NCI-H1694 treated with DMSO at 0.1 percent for 48 hours (cell line): ENCODE measurements at places on chromosomes 4 and X.

DNA sequence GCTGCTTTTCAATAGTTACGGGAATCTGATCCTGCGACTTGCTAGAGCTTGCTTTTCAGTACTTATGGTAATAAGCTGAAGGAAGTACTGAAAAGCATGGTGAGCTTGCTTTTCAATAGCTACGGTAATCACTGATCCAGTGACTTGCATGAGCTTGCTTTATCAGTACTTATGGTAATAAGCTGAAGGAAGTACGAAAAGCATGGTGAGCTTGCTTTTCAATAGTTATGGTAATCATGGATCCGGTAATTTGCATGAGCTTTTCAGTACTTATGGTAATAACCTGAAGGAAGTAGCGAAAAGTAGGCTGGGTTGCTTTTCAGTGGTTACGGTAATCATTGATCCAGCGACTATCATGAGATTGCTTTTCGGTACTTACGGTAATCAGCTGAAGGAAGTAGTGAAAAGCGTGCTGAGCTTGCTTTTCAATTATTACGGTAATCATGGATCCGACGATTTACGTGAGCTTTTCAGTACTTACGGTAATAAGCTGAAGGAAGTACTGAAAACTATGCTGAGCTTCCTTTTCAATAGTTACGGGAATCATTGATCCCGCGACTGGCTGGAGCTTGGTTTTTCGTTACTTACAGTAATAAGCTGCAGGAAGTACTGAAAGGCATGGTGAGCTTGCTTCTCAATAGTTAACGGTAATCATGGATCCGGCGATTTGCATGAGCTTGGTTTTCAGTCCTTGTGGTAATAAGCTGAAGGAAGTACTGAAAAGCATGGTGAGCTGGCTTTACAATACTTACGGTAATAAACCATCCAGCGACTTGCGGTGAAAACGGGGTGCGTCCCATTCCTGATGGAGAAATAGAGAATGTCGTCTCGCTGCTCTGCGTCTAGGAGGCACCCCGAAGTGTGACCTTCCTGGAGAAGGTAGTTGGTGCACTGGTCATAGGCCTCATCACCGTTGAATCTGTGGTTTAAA is 6.5 kb downstream of the CRLF2 start:
- DNase-seq, result no peak

GRCh38 chrX:20498851-20499635 is 232.3 kb upstream of the RPS6KA3 start:
- DNase-seq, result no peak

GRCh38 chrX:150365990-150366911 is 3.1 kb downstream of the MAMLD1 start:
- peak; percentile 34 for DNase-seq

DNA sequence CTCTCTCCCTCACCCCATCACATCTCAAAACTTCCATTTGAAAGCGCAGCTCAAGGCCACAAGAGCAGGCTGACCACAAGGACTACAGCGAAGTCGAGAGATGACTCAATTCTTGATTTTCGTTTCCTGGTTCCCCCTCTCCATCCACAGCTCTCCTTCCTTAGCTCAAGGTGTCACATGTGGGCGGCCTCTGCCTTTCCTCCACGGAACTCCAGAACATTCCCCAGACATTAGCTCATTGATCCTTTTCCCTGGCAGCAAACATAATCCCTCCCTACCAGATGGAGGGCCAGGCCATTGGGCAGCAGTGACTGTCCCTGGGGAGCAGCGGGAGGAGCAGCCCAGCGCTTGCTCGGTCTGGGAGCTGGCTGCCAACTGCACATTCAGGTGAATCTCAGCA is 56.3 kb downstream of the CCDC149 start:
- no peak for DNase-seq

DNA sequence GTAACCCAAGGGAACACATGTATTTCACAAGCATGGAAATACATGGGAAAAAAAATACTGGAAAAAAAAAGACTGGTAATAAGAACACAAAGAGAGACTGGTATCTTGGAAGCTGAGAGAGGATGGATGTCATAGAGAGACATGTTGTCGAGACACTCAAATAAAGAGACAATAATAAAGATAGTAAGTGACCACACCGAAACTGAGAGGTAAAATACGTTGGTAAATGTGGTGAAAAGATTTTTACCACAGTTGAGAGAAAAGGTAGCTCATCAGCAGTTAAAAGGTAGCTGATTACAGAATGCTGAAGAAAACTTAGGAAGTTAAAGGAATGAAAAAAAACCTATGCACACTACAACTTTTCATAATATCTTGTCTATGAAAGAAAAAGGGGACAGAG is 81.1 kb downstream of the ARAP2 start:
- DNase-seq, result no peak

DNA sequence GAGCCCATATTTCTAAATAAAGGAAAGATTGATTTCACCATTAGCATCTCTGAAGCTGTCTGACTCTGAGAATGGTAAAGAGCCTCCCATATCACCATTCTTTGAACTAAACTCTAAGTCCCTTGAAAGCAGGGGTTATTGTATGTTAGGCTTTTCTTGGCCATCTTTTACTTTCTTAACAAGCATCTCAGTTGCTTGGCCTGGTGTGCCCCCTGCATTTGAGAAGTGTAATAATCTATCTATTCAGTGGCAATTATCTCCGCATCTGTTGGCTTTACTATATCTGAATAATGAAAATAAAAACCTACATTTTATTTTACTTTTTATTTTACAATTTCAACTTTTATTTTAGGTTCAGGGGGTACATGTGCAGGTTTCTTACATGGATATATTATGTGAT is 128.3 kb upstream of the ARMCX2 start:
- DNase-seq, result no peak

GRCh38 chr4:30116401-30116800 is 603.8 kb upstream of the PCDH7 start:
- no peak for DNase-seq

DNA sequence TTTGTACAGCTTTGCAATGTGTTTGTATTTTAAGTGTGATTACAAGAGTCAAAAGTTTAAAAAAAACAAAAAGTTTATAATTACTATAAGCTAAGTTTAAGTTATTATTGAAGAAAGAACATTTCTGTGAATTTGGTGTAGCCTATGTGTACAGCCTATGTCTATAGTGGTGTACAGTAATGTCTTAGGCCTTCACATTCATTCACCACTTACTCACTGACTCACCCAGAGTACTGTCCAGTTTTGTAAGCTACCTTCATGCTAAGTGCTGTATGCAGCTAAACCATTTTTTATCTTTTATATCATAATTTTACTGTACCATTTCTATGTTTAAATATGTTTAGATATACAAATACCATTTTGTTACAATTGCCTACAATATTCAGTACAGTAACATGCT is 182.3 kb downstream of the RPA4 start:
- no peak for DNase-seq

GRCh38 chrX:94123062-94123461 is 449.1 kb downstream of the FAM133A start:
- DNase-seq, result no peak

GRCh38 chrX:50407976-50408375 is 62.6 kb downstream of the DGKK start:
- DNase-seq, result no peak

GRCh38 chr4:121164291-121164690 is at the start of gene TNIP3:
TSS of gene TNIP3 (minus strand) at chr4:121164321. CDS start at chr4:121164125, 196 bp downstream.
- DNase-seq, result no peak

DNA sequence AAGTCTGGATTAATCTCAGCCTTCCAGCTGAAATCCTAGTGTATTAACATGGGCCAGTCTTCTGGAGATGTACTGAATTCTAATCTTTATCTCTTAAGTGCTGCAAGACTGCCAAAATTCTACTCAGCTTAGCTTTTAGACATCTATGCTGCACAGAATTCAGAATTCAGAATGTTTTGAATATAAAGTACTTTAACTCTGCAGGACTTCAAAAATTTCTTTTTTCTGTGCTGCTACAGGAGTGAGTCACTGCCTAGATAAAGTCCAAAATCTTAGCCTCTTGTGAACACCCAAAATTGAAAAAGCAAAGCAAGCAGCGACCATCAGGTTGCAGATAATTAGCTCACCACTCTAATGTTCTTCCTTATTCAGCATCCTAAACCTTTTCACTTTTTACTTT is 1092.6 kb upstream of the PCDH10 start:
- no peak for DNase-seq

DNA sequence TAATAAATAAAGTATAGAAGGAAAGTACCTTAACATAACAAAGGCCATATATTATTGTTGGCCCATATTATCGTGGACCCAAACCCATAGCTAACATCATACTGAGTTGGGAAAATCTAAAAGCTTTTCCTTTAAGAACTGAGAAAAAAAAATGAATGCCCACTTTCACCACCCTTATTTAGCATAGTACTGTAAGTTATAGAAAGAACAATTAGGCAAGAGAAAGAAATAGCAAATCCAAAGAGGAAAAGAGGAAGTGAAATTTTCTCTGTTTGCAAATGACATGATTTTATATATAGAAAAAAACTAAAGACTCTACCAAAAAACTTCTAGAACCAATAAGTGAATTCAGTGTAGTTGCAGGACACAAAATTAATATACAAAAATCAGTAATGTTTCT is 1854.6 kb downstream of the PCDH7 start:
- no peak for DNase-seq

DNA sequence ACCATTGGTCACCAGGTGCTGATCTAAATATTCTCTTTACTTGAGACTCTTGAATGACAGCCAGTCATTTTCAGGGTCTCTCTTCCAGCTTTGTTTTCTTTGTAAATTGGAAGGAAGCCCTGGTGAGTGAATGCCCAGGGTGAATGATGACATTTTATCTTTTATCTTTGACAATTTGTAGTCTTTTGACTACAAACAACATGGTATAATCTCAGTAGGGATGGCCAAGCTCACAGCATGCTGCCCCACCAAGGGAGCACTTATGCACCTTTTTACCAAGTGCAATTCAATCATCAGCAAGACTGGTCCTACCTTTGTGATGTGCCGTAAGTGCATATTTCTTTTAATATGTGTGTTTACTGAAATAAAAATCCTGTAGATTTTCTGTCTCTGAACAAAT is 5.7 kb downstream of the AFM start:
- DNase-seq, result no peak

- DNase-seq, result peak; percentile 44
Observed at GRCh38 chr4:40055863-40056715, 561 bp upstream of the N4BP2 start.

GRCh38 chrX:7244405-7244804 is 96.5 kb upstream of the PUDP start:
- DNase-seq, result no peak

GRCh38 chrX:21438792-21439191 is 64.6 kb downstream of the CNKSR2 start:
- DNase-seq, result no peak

- no peak for DNase-seq
Observed at GRCh38 chr4:974668-975067, 1.3 kb upstream of the DGKQ start.

GRCh38 chr4:88706574-88706973 is 8.9 kb upstream of the NAP1L5 start:
- DNase-seq, result peak; percentile 59

DNA sequence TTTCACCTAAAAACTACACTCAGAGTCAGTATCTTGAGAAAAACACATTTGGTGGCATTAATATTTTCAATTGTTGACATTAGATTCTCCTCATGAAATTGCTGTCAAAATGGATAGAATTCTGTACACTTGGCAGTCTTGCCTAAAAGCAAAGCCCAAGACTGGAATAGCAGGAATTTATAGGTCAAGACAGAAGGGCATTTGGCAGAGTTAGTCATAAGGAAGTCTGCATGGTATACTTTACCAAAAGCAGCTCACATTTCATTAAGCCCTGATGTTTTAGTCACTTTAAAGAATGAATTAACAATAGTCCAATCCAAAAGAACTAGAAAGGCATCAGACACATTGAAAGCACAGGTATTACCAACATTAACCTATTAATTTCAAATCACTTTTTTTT is 7.1 kb downstream of the CCDC160 start:
- no peak for DNase-seq
